ENCODE measurements at places on chromosomes 7 and 10.

- no peak for DNase-seq
Observed at GRCh38 chr7:46034056-46034768, 113.1 kb upstream of the IGFBP3 start.

- no peak for DNase-seq
Observed at GRCh38 chr10:105192861-105193260, 551.8 kb downstream of the SORCS3 start.

- DNase-seq, result no peak
Observed at GRCh38 chr7:41573015-41573414, 129.9 kb downstream of the INHBA start.

DNA sequence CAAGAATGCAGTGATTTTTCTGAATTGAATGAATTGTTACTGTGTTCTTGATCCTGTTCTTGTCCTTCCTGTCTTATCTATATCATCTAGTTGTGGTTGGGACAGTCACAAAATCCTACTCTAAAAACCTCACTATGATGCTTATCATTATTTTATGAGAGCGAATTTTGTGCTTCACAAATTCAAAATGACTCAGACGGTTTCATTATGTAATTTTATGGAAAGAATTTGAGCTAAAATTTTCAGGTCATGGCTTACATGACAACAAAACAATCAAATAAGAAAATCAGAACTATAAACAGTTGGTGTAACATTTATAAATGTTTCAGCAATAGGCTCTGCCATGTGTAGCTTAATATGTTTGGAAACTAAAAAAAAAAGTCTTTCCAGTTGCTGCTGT is 6.9 kb downstream of the PRKAR2B start:
- no peak for DNase-seq

- no peak for DNase-seq
Observed at GRCh38 chr7:124155432-124156022, 122.7 kb upstream of the TMEM229A start.

DNA sequence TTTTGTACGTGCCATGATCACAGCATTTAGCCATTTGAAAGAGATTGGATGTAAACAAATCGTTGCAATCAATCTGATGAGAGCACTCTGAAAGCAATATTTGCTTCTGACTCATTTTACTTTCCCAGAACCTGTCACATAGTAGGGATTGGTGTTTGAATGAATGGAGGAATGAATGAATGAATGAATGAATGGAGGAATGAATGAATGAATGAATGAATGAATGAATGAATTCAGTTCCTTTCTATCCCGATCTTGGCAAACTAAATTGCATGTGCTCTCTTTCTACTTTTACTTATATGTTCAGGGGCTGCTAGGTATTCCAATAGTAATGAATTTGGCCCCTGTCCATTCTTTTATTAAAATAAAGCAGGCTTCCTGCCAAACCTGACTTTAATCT is 1091.7 kb upstream of the CELF2 start:
- no peak for DNase-seq

DNA sequence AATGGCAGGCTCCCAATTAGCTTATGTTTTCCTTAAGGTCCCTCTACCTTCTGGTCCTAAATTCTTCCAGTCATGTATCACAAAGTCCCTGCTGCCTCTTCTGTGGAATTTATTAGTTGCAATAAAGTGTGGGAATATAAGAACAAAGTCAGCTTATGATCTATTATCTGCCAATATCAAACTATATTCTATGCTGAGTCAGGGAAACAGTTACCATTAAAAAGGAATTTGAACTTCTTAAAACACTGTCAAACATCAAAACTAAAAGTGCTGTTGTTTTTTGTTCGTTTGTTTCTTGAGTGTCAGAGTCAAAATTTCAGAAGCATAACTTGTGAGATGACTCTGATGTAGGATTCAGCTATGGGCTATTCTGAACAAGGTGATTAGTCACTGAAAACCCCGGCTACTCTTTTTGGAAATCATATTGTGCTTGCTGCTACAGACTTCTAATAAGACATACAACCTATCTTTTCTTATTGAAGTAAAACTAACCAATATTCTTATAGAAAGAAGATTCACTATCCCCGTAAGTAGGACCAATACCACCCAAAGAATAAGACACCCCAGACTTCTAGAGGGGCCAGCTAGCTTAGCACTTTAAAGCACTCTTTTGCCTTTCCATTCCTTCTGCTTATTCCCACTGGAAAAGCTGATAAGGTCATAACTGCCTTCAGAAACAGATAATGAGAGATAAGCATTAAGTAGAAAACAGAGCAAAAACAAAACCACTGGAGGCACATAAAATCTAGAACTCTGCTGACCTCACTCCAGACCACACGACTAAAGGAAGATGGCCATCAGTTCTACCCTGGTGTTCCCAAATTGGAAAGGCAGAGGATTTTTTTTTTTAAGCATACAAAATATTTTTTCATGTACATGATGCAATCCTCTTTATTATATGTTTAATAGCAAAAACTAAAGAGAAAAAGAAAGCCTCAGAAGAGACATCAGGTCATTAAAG is 370.6 kb downstream of the PARD3 start:
- no peak for DNase-seq
